ENCODE measurements at places on chromosomes 1 and 21.
A peak's percentile ranks its signal among the peaks of the same experiment; 100 is the strongest.

DNA sequence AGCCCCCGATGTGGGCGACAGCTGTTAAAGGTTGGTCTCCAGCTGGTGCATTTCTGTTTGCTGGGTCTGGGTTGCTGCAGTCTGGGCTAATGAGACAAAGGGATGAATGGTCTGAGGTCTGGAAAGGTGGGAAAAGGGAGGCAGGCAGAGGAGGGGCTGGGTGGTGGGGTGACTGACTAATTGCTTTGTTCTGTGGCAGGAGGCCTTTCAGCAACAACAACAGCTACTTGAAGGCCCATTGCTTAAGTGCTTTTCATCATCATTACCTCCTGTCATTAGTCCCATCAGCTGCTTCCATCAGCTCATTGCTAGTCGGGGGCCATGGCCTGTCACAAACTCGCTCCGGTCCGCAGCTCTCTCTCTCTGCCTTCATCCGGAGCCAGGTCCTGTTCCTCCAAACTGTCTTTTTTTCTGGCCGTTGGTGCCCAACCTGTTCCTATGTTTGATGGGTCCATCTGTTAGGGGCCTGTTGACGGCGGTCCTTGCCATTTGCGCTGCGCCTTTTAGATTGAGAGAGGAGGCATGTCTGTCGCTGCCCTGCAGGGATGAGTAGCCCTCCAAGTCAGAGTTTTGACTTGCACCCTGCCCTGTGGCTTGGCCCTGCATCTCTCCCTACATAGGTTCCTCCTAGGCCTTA is 105.6 kb upstream of the PLXNA2 start:
- peak; percentile 87 for DNase-seq

- DNase-seq = no peak
Measured at GRCh38 chr1:21574466-21575151, 65.4 kb downstream of the ALPL start.

DNA sequence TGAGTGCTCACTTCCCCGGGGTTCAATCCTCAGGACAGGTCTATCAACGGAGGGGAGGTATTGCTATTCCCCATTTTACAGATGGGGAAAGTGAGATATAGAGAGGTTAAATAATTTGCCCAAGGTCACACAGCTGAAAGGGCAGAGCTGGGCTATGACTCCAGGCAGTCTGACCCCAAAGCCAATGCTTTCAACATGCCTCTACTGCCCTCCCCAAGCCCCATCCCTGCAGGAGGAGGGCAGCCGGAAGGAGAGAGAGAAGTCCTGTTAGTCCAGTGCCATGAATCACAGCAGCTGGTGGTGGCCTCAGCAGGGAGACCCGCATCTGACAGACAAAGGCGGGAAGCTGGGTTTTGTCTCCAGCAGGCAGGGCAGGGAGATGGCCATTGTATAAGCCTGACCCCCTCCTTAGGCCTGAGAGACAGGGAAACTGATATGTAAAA is 20.0 kb upstream of the CLIC4 start:
- no peak for DNase-seq

DNA sequence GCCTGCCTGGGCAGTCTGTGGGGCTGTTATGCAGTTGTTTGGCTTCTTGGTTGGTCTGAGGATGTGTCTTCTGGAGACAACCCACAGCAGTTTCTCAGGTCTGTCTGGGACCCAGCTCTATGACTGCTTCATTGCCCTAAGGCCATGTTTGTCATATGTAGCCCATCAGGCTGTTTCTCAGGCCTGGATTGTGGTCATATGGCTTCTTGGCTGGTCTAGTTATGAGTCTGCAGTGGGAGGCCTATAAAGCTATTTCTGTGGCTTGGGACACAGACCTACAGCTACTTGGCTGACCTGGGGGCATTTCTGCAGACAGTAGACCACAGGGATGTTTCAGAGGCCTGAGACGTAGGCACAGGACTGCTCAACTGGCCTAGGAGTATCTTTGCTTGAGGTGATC is 41.5 kb downstream of the CHIA start:
- DNase-seq = no peak

DNA sequence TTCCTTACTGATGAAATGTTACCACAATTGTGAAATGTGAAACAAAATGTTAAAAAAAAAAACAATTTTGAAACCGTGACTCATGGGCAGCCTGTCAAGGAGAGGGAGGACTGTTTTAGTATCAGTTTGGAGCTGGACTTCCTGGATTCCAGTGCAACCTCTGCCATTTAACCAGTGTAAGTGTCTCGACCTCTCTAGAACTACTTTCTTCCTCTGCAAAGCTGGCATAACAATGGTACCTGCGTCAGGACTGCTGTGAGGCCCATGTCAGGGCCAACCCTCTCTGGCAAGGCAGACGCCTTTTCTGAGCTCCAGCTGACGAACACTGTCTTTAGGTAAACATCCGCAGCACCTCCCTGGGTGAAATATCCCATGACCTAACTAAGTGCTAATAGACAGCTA is 20.9 kb downstream of the URB1 start:
- DNase-seq = peak; percentile 80

DNA sequence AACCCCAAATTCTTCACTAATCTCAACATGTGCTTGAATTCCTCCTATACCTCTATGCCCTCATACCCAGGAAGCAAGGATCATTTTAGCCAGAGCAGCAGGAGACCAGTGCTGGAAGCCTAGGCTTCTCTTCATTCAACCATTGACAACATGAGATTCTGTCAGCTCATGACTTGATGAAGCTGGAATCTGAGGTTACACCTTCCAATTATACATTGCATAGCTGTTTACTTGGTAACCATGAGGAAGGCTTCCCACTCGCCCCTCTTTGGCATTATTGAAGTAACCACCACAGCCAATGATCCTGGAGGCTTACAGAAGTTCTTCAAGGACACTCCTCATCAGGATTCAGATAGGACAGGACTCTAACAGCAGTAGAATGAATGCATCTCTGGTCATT is 160.3 kb downstream of the TPR start:
- no peak for DNase-seq

DNA sequence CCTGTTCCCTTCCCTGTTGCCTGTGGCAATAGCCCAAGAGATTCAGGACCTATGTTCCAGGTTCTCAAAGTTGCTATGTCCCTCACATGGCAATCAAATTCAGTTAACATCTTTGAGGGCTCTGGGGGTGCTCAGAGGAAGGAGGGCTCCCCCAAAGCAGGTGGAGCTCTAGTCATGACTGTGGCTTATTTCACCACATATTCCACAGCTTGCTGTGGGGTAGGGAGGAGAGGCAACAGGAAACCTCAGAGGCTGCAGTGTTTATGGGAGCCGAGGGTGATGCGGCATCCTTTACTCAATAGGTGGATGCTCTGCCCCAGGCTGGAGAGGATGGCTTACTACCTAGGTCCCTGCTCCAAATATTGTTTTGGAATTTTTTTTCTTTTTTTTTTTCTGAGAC is 1.2 kb upstream of the MKNK1 start:
- no peak for DNase-seq

DNA sequence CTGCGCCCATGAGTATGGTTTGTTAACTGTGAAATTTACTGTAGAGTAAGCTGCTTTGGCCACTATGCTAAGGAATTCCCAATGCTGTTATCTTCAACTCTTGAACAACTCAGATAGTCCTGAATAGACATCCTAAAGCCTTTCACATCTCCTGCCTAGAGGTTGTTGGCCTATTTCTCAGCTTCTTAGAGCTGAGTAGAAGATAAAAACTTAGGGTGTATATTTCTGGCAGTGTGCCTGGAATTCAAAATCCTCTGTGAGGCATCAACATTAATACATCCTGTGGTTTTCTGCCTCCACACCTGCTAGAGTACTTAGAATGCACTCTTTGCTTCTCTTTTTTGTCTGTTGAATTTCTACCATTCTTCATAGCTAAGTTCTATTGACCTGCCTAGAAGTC is 45.8 kb upstream of the RC3H1 start:
- DNase-seq = peak; percentile 4

- DNase-seq = no peak
Measured at GRCh38 chr1:94787691-94788090, 32.5 kb upstream of the SLC44A3 start.
